ENCODE measurements at places on chromosomes 5 and 9. TPM values are rescaled to one million over a fixed set of nuclear protein-coding genes. Genes with fewer than 3 reads are reported as not detected.

- no peak for DNase-seq
These were observed 196.5 kb upstream of the CDH9 start for GRCh38 chr5:27234916-27235315.

GRCh38 chr9:109860521-109860920, 80.5 kb downstream of the PALM2AKAP2 start:
- no peak for DNase-seq

- no peak for DNase-seq
These were observed 5.9 kb upstream of the ACO1 start for GRCh38 chr9:32378496-32378895.

GRCh38 chr5:105030153-105030552, 1467.6 kb upstream of the NUDT12 start:
- DNase-seq: no peak

- no peak for DNase-seq
These were observed 182.7 kb downstream of the NR3C1 start for GRCh38 chr5:143220748-143221251.

The NPDC1 gene
- 215 TPM for total RNA-seq

- no peak for DNase-seq
These were observed 353.2 kb downstream of the PDE4D start for GRCh38 chr5:59540366-59540765.

DNA sequence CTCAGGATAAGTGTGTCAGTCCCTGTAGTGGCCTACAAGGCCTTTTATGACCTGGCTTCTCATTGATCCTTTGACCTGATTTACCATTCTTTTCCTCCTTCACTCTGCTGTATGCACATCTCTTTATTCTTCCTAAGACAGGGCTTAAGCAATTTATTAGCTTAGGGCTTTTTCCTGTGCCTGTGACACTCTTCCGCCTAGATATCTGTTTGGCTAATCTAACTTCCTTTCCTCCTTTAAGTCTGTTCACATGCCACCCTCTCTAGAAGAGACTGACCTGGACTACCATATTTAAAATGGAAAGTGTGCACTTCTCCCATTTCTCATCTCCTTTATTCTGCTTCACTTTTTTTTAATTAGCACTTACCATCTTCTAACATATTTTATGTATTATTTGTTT, 29.1 kb downstream of the FOCAD start:
- DNase-seq: no peak

- DNase-seq: no peak
These were observed 16.6 kb upstream of the C9orf152 start for GRCh38 chr9:110224583-110224982.

- no peak for DNase-seq
These were observed 27.2 kb downstream of the C9orf152 start for GRCh38 chr9:110180511-110181434.

DNA sequence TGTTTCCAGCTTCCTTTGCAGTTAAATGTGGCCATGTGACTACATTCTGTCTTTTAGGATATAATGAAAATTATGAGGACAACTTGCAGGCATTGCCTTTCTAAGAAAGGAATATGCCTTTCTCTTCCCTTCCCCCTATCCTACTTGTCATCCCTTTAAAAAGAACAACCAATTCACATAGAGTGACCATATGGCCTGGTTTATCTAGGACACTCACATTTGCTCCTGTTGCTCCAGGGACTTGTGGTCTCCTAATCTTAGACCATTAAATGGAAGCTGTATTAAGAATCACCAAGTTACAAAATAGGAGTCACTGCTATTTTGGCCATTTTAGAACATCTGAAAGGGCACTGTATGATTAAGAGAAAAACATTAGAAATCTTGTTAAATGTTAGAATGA, 520.3 kb downstream of the DTWD2 start:
- DNase-seq: no peak

DNA sequence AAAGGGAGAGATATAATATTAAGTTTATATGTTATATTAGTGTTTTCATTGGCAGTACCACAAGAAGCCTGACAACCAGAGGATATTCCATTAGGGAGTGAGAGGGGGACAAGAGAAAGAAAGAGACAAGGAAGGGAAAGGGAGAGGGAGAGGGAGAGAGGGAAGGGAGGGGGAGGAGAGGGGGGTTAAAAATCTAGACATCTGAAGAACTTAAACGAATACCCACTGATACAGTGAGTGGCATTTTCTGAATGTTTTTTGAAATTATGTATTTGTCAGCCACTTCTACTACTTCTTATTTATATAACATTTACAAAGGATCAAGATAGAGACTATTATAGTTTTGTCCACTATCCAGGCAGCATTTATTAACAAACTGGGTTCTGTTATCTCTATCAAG, 11.6 kb upstream of the CEP120 start:
- DNase-seq: no peak

- DNase-seq: no peak
These were observed 182.6 kb upstream of the ELL2 start for GRCh38 chr5:96144289-96144688.

DNA sequence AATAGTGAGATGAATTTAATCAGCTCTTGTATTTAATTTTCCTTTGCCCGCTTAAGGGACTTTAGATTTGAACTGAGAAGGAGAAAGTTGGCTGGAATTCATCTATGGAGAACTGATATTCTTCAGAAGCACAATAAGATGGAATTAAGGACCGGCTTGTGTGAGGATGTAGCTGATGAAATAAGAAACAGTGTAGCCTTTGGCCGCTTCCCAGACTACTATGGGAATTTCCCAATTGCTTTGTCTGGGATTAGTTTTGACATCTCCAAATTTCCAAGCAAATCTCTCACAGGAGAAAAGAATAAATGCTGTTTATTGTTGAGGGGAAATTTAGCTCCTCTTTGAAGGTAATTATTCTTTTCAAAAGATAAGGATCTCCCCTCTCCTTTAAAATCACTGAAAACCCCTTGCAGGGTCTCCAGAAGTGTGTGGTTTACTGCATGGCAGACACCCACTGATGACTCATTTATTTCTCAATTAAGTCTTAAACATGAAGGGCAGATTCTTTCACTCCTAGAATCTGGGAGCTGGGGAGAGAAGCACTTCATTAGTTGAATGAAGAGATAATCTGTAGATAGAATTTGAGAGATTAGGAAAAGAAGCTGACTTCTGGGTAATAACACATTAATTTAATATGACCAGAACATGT, 606.5 kb upstream of the ADAMTS16 start:
- DNase-seq: no peak

GRCh38 chr5:107500347-107500746, 170.4 kb downstream of the EFNA5 start:
- no peak for DNase-seq

- no peak for DNase-seq
These were observed 447.6 kb downstream of the GADD45G start for GRCh38 chr9:90052366-90052765.

DNA sequence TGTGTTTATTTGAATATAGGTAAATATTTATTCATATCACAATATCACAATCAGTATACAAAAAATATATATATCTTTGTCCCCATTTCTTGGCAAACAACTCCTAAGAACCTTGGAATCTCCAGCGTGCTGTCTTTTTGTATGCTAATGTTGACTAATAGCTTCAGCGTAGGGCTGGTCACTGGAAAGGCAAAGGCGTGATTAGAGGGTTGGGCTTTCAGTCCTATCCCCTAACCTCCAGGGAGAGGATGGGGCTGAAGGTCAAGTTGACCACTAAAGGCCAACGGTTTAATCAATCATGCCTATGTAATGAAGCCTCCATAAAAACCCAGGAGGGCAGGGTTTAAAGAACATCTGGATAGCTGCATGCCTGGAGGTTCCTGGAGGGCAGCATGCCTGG, 79.6 kb upstream of the BNC2 start:
- DNase-seq: no peak

- no peak for DNase-seq
These were observed 262.4 kb upstream of the KIF2A start for GRCh38 chr5:62043289-62044280.

The CCDC192 gene
- total RNA-seq: not detected

DNA sequence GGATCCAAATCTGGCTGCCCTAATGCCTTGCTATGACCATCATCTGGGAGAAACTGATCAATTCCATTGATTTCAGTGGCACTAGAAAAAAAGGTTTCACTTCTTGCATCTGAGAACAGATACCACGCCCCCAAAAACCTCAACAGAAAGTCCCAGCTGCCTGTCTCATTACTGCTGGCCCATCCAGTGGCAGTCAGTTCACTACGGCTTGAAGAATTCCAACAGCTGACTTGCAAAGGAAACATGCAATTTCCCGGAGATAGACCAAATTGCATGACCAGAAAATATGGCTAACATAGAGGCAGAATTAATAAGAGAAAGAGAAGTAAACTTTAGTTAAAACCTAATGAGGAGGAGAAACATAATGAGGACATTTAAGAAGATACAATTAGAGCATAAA, 48.6 kb downstream of the UGCG start:
- no peak for DNase-seq

The GDF9 gene
- total RNA-seq: 0.93 TPM

GRCh38 chr5:141564216-141564692, 54.5 kb downstream of the DIAPH1 start:
- no peak for DNase-seq

The GPR151 gene
- total RNA-seq: 1.0 TPM

The GIN1 gene
- 11.8 TPM for total RNA-seq

The GPX8 gene
- 0.39 TPM for total RNA-seq

DNA sequence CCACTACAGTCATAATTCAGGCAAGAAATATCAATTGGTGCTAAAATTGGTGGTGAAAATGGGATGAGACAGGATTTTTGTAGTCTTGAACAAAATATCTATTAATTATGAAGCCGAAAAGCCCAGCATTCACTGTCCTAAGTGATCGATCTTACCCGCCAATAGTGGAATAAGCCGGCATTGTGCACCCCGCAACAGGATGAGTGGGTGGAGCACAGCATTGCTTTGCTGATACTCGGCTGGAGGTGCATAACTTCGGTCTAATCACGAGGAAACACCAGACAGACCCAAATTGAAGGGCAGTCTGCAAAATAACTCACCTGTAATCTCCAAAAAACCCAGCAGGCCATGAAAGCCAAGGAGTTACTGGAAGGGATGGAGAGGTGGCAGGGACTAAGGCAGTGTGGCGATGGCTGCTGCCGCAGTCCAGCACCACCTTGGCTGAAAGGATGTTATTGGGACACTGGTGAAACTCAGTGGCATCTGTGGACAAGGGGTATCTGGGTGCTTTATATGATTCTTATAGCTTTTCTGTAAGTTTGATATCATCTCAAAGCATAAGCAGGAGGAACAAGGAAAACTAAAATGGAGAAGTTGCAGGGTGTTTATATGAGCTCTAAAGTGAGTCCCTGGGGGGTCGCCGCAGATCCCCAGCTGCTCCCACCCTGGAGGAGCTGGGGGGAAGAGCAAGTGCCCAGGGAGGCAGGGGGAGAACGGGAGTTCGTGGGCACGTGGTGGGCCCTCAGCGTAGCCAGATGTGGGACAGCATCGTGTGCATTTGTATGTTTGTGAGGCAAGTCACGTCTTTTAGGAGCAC, 45.2 kb downstream of the AHRR start:
- no peak for DNase-seq

- no peak for DNase-seq
These were observed 91.5 kb downstream of the CDH6 start for GRCh38 chr5:31285025-31285424.

DNA sequence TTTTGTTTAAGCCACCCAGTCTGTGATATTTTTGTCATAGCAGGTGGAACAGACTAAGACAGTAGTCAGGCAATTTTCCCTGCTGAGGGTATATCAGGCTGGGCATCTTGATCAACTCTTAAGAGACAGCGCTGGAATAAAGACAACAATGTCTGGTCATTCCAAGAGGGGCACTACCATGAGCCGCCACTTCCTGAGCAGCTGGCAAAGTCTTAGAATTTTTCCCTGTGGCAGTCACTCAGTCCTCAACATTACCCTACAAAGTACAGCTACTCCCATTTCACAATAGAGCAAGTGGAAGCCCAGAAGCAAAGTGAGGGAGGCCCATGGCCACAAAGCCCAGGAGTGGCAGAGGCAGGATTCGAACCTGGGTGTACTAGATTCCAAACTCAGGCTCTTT, 74.8 kb downstream of the SH3PXD2B start:
- DNase-seq: no peak

- DNase-seq: no peak
These were observed 31.9 kb upstream of the JADE2 start for GRCh38 chr5:134493461-134494055.

DNA sequence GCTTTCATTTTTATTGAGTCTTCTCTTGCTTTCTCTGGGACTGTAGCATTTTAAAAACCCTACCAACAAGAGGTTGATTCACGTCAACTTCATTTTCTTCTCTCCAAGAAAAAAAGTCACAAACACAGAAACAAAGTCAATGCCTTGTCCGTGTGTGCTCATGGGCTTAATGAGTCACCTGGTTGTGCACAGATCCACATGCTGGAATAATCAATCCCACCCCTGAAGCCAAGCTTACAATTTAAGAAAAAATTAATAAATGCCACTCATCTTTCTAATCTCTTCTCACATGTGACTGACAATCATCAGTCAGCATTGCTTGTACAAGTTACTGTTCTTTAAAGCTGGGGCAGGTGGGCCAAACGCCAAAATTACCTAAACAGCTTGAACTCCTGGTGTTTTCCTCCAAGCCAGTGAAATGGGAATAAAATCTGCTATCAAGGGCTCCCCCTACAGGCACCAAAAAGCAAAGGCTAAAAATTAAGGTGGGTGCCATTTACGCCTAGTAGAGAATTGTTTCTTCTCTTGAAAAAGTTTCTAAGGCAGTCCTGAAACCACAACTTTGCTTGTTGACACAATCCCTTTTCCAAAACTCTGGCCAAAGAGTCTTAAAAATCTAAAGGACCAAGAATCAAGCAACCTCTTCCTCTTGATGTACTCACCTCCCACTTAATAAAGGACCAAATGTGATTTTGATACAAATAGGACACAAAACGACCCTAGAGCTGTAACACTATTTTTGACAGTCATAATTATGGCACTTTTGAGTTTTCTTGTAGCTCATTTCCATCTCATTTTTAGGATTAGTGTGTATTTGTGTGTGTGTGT, 21.3 kb downstream of the TRMO start:
- DNase-seq: no peak

The PCDHB9 gene
- 10.7 TPM for total RNA-seq

- DNase-seq: no peak
These were observed 10.4 kb downstream of the ANGPTL2 start for GRCh38 chr9:127112056-127112455.

The IFNK gene
- not detected for total RNA-seq

DNA sequence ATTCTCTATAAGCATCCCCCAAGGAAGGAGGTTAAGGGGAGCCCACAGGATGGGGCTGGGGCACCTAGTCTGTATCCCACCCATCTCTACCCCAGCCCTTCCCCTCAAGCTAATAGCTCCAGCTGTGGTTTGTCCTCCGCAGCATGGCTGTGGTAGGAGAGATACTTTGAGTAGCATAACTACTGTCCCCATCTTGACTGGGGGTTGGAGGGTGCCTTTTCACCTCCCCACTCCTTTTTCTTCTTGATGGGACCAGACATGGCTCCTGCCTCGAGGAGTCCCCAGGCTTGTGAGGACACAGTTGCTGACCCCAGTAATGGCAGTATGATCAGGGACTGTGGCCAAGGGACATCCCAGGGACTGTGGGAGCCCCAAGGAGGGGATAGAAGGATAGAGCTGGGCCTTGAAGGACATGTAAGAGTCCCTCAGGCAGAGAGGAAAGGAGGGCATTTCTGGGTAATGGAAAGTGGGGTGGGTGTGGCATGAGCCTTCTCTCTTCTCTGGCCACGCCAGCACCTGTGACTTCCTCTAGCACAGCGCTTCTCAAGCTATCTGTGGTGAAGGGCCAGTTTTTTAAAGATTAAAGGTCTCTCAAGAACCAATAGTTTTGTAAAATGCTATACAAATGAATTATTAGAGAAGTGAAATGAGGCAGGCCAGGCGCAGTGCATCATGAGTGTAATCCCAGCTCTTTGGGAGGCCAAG, 14.0 kb downstream of the OLFML2A start:
- DNase-seq: no peak

The BBLN gene
- total RNA-seq: 101 TPM

The GLRX gene
- total RNA-seq: 50.1 TPM

- DNase-seq: no peak
These were observed 28.6 kb downstream of the UGCG start for GRCh38 chr9:111925017-111925770.
